ENCODE measurements at places on chromosomes 2 and 18. TPM values are rescaled to one million over a fixed set of nuclear protein-coding genes. Genes with fewer than 3 reads are reported as not detected.

ASNSD1 gene
- total RNA-seq = 44.8 TPM

DIPK1C gene
- not detected for total RNA-seq

AGAP1 gene
- 9.6 TPM for total RNA-seq

DNA sequence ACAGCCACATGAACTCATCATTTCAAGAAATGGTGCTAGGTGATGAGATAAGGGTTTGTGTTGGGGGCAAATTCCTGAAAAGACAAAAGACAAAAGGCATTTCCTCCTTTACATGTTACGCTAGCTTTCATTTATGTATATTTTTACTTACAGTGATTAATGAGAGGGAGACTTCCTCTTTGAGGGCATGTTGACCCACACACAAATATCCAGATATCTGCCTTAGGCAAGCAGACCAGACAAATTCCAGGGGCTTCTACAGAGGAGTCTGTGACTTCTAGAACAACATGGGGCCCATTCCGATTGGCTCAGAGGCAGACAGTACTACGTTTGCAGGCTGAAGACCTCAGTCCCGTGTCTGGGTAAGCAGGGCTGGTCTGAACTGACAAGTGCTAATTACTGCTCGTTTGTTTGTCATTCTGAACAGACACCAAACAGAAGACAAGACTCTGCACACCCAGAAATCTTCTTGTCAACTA lies 74.8 kb upstream of the ST6GAL2 start:
- DNase-seq = no peak

DNA sequence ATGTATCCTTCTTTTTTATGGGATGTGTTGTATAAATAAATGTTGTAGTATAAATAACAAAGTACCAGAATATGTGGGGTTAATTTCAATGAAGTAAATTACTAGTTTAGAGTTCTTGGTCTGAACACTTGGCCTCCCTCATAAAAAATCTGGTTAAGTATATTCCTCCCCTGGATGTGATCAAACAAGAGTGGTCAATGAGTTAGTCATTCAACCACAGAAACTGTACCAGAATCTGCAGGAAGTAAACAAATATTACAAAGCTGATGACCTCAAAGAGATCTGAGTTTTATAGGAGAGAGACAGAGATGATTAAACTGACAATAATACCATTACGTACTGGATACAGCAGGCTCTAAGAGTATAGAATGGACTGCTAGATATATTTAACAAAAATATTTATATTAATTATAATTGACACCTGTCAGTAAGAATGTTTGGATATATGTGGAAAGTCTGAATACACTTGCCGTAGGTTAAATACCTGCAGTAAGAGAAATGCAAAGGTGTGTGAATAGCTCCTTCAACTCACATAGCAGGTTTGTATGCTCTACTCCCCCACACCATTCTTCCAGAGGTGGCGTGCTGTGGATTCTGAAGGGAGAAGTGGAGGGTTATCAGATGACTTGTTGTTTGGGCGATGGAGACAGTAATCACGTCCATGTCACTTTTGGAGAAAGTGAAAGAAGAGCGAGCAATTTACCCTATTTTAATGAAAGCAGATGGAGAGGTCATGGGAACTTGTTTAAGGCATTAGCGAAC lies 108.3 kb upstream of the LRATD1 start:
- no peak for DNase-seq

- no peak for DNase-seq
Measured at GRCh38 chr2:109207176-109207575, 78.2 kb downstream of the SH3RF3 start.

DNA sequence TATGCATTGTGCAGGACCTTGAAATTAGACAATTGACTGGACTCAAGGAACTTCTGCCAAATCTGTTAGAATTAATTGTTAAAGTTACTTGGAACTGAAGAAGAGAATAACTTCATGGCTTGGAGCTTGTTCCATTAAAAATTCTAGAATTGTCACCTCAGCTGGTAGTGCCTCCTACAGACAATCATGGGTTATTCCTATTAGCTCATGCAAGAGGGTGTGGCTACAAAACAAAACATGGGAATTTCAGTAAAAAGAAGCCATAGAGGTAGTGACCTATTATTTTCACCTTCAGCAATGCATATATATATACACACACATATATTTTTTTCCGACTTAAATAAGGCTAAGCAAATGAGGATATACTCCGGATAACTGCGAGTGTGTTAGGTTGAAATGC lies 181.9 kb upstream of the DTNA start:
- no peak for DNase-seq

- DNase-seq = no peak
Measured at GRCh38 chr18:3777719-3778118, 327.7 kb downstream of the TGIF1 start.

DNA sequence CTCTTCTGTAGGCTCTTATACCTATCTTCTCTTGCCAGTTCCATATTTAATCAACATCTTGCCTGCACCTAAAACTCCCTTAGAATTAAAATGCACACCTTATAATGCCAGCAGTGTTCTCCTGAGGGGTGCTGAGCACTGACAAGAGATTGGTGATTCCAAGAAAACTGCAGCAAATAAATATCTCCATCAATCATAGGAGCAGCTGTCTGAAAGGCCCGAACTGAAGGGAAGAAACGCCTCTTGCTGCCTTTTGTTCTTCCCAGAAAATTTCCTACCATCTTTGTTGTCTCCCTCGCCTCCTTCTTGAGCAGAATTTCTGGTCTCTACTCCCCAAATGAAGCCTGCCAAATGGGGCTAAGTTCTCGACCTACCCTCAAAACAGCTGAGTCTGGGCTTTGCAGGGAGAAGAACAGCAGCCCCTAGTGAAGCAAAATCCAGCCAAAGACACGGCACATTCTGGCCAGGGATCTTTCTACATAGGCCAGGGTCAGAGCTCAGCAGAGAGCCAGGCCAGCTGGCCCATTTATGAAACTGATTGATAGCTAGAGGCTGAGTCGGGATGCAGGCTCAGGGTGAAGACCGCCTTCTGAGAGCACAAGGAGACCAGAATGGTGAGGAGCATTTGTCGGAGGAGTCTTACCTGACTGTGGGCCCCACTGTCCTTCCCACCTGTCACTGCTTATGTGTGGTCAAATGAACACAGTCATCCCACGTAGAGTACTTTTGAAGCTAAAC lies 20.4 kb upstream of the TMEM247 start:
- no peak for DNase-seq

- no peak for DNase-seq
Measured at GRCh38 chr2:49041061-49041460, 113.3 kb downstream of the FSHR start.

DNA sequence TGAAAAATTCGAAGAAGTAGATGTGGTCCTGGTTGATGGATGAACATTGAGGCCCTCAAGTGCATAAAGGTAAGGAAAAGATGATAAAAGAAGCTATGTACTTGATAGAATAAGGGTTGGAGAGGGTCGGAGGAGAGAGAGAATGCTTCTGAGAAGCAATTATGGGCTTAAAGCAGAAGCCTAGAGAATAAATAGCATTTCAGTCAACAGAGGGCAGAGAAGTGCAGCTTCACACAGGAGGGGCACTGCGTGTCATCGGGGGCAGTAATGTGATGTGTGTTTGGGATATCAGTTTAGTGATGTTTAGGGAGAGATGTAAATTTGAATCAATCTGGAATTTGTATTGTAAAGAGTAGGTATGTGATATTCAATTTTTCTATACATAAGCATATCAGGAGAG lies 334.5 kb downstream of the PIK3C3 start:
- no peak for DNase-seq

- DNase-seq = no peak
Measured at GRCh38 chr2:15038366-15039364, 406.1 kb downstream of the LRATD1 start.

- no peak for DNase-seq
Measured at GRCh38 chr2:95296011-95296410, 1.1 kb upstream of the KCNIP3 start.

DNA sequence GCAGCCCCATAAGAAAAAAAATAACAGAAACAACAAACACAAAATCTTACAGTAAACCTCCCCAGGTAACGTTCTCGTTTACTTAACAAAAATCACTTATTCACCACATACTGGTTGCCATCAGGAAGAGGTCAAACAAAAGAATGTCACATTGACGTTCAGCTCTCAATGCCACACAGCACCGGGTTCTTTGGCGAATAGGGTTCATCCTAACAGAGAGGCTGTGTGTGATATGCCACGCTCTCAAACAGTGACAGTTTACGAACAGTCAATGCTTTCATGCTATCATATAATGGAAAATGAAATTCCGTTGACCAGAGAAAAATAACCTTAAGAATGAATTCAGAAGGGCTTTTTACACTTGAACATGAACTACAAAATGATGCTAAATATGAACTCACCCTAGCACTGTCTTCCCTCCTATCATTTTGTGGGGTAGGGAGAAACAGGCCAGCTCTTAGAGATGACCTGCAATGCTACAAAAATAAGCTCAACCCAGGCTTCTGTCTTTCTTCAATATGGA lies 2.0 kb downstream of the TMEM163 start:
- no peak for DNase-seq

DNA sequence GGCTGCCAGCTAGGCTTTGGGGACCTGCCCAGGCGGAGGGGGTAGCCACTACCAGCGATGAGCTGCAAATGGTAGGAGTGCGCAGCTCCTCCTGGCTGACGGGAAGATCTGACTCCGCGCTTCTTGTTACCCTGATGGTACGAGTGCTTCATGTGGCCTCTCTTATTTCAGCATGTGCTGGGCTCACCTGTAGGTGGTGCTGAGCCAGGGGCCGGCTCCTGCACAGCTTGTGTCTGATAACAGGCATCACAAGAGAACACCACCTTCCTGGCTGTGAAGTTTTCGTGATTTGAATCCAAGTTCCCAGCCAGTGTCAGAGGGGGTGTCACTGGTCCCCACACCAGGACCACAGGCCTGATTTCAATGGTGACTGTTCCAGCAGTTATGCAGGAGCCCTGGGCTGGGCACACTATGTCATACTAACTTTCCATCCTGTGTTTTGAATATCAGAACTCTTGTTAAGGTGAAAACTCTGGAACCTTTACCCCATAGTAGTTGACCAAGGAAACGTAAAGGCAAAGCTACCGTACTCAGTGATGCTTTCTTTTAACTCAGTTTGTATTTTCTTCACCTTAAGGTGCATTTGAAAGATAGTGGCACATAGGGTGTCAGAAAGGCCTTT lies 28.0 kb downstream of the APCDD1 start:
- no peak for DNase-seq

DNA sequence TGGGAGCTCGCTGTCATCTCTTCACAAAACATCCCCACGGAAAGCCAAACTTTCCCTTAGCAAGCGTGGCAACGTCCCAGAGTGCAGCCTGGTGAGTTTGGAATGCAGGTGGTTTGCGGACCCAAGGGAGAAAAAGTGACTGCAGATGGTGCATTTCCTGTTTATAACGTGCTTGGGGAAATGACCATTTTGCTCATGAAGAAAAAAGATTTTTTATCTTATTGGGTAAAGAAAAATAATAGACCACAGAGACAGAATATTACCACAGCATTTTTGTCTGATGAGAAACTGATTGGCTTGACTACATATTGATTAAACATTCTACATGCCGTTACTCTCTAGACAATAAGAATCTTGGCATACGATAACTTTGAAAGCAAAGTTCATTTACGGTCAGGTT lies 136.5 kb downstream of the COPS8 start:
- no peak for DNase-seq

DNA sequence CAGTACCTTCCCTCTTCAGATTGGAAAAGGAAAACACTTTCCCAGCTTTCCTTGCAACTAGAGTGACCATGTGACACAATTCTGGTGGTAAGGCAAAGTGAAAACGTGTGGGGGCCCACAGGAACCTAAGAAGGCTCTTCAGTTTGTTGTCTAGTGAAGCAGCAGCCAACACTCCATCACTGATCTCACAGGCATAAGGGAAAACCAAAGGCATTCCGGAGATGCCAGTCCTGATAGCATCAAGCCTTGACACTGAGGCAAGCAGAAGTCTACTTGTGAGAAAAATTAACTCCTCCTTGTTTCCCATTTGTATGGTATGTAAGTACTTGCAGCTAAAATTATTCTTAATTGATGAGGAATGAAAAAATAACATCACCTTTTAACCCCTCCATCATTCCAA lies 88.3 kb downstream of the ETAA1 start:
- no peak for DNase-seq

DNA sequence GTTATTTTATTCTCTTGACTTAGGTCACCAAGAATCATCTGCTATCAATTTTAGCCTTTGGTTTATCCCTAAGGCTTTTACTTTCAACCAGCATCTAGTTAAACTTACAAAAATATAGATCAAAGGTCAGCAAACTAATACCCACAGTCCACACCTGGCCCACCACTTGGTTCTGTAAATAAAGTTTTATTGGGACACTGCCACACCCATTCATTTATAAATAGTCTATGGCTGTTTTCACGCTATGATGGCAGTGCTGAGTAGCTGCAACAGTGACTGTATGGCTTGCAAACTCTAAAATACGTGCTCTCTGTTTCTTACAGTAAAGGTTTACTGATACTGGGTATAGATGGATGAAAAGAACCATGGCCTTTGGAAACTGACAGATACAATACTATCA lies 107.0 kb downstream of the MEP1B start:
- no peak for DNase-seq

DNA sequence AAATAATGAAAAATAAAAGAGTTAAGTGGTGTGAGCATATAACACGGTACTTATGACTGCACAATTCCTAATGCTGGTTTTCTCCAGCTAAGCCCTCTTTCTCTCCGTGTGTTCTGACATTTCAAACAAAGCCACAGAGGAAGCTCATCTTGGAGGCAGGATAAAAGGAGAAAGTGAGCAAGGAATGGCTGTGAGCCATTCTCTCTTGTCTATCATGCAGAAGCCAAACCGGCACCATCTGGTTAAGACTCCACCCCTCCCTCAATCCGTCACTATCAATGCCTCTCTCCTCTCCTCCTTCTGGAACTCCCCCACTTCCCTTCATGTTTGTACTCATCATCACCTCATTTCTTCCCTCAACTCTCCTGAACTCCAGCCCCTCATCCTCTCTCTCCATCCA lies 210.4 kb downstream of the TMEM163 start:
- no peak for DNase-seq

Measured in naive thymus-derived CD4-positive, alpha-beta T cell (primary cell).